Activated CD4-positive, alpha-beta T cell treated with anti-CD3 and anti-CD28 coated beads, Interleukin-2, amount 10 ng/mL, durations not matched to agents 7 days and 5 days (primary cell): ENCODE measurements at places on chromosomes 7 and 10. TPM values are rescaled to one million over a fixed set of nuclear protein-coding genes. Genes with fewer than 3 reads are reported as not detected.

CCDC172 gene
- total RNA-seq, result not detected

CDC14C gene
- not detected for total RNA-seq

LRRC18 gene
- not detected for total RNA-seq

PAPOLB gene
- 0.05 TPM for total RNA-seq

LDB3 gene
- total RNA-seq, result 0.05 TPM

MPP7 gene
- total RNA-seq, result 20.2 TPM

CALCR gene
- not detected for total RNA-seq

RAB19 gene
- 7.2 TPM for total RNA-seq

MYOZ1 gene
- not detected for total RNA-seq
